ENCODE measurements at places on chromosomes 3 and 15. TPM values are rescaled to one million over a fixed set of nuclear protein-coding genes. Genes with fewer than 3 reads are reported as not detected.

GRCh38 chr15:69997813-69998212 lies 99.9 kb downstream of the TLE3 start:
- no peak for DNase-seq

GRCh38 chr15:99702895-99703602 lies 30.2 kb downstream of the LYSMD4 start:
- no peak for DNase-seq

- no peak for DNase-seq
Measured at GRCh38 chr3:42708611-42709151, 6.1 kb upstream of the HHATL start.

GRCh38 chr3:134348524-134348923 lies 25.7 kb downstream of the AMOTL2 start:
- DNase-seq, result no peak

DNA sequence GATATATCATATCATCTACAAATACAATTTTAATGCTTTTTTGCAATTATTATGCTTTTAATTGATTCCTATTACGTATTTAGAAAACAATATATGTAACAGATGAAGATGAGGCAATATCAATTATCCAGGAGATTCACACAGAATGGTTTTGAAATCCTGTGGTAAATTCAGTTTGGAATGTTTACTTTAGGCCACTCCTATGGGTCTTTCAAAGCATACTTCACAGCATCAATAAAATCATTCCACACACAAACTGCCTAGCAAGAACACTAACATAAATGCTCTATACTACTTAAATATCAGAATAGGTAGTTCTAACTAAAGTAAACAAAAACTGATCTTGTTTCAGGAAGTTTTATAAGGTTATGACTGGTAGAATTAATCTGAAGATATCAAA lies 90.5 kb downstream of the FAM227B start:
- DNase-seq, result no peak

GRCh38 chr15:34266751-34267150 lies 41.9 kb downstream of the EMC4 start:
- no peak for DNase-seq

CAV3 gene
- total RNA-seq, result not detected

- DNase-seq, result no peak
Measured at GRCh38 chr3:133940536-133940935, 44.9 kb upstream of the RAB6B start.

DNA sequence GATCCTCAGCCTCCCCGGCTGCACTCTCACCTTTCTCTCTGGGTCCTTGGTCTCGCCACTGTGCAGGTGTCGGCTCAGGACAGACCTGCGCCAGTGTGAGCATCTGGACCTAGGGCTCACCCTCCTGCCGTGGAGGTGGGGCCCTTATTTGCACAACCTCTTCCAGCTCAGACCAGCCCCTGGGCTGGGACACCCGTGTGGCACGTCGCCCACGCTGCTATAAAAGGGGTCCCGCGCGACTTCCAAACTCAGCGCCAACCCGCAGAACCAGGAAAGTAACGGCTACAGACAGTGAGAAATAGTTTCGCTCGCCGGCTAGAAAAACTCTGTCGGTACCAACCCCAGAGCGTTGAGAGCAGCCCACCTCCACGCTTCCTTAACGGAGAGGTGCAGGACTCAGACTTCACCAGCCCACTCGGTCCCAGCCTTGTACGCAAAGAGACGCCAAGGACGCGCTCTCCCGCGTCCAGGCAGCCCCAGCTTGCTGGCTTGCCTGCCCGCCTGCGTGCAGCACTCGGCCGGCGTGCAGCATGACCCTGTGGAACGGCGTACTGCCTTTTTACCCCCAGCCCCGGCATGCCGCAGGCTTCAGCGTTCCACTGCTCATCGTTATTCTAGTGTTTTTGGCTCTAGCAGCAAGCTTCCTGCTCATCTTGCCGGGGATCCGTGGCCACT lies at the start of the genes DUOX2 and DUOXA2:
Gene DUOX2, minus strand, starts transcription at position 97 of the 675 bp plus-strand sequence. CDS start 761 bp downstream, outside the sequence.
Gene DUOXA2, plus strand, starts transcription at position 251 of the 675 bp plus-strand sequence. Its CDS starts 280 bp downstream, at position 531.
- DNase-seq, result no peak

GRCh38 chr15:95940431-95940985 lies 390.0 kb upstream of the NR2F2 start:
- no peak for DNase-seq

SLC12A8 gene
- 1.1 TPM for total RNA-seq

DNA sequence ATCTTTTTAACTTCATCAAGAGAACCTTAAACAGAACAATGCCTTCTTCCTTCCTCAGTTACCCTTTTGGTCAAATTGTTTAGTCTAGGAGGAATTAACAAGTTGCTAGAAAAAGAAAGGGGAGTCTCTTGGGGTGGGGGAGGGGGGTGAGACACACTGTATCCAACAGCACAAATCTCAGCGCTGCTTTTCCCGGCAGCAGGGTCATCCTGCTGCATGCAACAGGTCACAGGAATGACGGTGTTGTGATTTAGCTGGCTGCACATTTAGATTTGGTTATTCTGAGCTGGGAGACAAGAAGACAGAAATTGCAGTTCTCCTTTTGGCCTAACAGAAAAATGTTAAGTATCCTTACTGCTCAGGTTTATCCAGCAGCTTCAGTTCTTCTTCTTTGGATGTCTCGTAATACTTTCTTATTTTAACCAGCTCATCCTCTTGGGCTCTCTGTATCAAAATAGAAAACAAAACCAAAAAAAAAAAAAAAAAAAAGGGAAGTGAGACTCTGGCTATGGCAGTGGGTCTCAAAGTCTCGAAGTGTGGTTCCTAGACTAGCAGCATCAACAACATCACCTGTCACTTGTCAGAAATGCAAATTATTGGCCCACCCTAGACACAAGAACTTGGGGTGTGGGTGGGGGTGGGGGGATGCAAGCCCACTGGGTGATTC lies 190.5 kb downstream of the GREM1 start:
- DNase-seq, result no peak

DNA sequence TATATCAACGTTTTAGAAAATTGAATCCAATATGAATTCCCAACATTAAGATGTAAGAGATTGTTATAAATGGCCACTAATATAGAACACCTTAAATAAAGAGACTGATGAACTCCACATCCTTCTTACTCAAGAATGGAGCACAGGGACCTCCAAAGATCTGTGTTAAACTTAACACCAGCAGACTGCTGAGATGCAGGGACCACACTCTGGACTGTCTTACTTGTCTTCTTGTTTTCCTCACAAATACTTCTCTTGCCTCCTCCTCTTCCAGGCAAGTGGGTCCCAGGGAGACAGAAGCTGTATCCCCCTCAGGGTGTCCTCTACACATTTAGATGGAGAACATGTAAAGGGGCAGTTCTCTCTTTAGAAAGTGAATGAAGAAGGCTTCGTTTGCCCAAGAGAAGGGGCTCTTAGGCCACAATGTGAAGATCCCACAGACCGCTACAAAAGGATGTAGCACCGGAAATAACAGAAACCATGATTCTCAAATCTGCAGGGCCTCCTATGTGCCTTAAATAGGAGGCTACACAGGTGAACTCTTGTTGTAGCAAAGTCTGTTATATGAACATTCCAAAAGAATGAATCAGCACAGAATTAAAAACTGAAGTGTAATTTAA lies 52.2 kb downstream of the SATB1 start:
- peak; percentile 36 for DNase-seq

MAGEF1 gene
- 17.3 TPM for total RNA-seq

Data from activated T-helper 1 cell treated with anti-CD3 and anti-CD28 coated beads, Interleukin-12 subunit alpha, Interleukin-12 subunit beta, Interleukin-2, Interleukin-4 antibody, amounts not matched to agents 30 ng/mL and 10 ng/mL and 1 ng/mL, durations not matched to agents 14 hours and 24 hours and 36 hours (primary cell).